ENCODE measurements at places on chromosomes 13 and 19.

GRCh38 chr19:35248310-35249145 lies at the start of gene LSR:
Gene LSR, plus strand, starts transcription at chr19:35249002. Its CDS starts 21 bp downstream, at chr19:35249023.
- DNase-seq = no peak

DNA sequence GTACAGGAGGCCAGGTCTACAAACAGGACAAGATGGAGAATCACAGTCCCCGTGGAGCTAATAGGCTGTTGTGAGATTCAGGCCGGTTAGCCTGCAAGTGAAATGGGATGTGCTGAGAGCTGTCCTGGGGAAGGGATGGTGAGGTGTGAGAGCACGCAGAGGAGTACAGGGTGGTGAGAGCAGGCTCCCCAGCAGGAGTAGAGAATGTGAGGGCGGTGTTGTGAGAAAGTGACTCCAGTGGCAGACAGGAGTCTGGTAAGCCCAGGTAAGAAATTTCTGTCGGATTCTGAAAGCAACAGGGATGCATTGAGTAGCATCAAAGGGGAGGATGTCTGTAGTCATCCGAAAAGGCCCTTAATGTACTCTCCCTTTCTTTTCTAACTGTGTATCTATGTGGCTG lies 50.7 kb upstream of the GPR183 start:
- DNase-seq = no peak

DNA sequence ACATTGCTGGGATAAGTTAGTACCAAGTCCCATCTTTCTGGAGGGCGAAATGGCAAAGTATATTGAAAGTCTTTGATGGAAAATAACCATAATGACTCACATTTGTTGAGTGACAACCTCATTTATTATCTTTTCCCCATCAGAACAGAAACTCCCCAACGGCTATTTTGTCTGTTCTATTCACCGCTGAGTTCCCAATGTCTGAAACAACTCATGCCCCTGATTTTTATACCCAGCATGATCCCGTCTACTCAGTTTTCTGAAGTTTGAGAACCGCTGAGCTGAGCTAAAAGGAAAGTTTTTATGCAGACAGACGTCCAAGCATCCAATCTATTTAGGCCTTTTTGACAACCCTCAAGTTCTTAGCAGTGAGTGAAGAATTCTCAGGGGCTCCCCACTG lies 7.8 kb upstream of the TINCR start:
- DNase-seq = no peak

GRCh38 chr19:4717191-4717965 lies 6.3 kb downstream of the DPP9 start:
- no peak for DNase-seq

- peak; percentile 9 for DNase-seq
Observed at GRCh38 chr13:26784704-26785639, 24.4 kb upstream of the GPR12 start.

GRCh38 chr19:585551-586110 lies 4.0 kb upstream of the HCN2 start:
- DNase-seq = no peak

DNA sequence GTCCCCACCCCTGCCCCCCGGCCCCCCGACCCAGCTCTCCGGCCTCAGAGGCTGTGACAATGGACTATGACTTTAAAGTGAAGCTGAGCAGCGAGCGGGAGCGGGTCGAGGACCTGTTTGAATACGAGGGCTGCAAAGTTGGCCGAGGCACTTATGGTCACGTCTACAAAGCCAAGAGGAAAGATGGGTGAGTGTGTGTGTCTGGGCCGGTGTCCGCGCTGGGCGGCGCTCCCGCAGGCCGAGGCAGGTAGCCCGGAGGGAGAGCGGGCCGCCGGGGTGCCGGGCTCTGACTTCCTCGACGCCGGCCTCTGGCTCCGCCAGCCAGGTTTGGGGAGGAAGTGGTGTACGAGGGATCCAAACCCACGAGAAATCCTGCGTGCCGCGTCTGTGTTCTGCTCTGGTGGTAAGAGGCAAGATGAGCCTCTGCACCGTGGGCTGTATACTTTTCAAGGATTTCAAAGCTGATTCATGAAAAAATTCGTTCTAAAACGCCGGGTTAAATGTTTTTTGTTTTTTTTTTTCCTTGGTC lies 718 bp downstream of the CDK8 start:
- peak; percentile 29 for DNase-seq

DNA sequence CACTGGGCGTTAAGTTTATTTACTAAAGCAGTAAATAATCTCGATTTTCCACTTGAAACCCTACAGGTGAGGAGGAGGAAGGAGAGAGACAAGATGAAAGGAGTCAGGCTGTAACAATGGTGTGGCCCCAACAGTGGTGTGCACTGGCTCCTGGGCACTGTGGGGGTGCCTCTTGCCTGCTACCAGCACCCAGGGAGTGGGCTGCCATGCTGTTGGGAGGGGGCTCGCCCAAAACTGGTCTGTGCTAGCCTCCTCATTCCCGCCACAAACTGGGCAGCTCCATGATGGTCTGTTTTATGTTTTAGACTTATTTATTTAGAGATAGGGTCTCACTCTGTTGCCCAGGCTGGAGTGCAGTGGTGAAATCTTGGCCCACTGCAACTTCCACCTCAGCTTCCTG lies 49.8 kb upstream of the SLC7A9 start:
- DNase-seq = no peak

GRCh38 chr19:38658462-38659306 lies 11.2 kb downstream of the ACTN4 start:
- DNase-seq = no peak

DNA sequence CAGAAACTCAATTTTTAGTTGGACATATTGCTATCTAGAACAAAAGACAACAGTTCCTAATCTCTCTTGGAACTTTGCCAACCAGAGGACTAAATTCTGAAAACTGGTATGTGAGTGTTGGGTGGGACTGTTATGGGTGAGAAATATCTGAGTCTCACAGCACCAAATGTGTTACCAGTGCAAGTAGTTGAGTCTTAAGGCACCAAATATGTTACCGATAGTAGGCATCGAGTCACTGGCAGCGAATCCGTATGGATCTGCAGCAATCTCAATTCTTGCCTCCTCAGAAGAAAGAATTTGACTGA lies 575.2 kb downstream of the DACH1 start:
- no peak for DNase-seq

DNA sequence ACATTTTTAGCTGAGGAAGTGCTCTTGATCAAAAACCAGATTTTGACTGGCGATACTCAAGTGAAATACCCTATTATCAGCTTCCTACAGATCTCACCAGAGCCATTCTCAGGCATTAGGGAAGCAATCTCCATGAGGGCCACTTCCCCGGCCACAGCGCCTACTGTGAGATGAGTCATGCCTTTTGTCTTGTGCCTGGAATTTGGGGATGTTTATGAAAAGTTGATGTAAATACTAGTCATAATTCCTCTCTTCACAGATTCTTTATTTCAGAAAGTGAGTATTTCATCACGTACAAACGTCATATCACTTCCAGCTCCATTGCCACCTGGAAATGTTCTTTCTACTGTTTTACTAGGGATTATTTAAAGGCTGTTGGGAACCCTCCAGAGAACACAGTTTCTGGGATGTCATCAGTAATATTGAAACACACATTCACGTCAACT lies 25.3 kb upstream of the SLC46A3 start:
- no peak for DNase-seq

- DNase-seq = no peak
Observed at GRCh38 chr13:73307481-73307880, 248.7 kb downstream of the KLF5 start.

- no peak for DNase-seq
Observed at GRCh38 chr13:50357586-50358118, 342.4 kb downstream of the KCNRG start.
